ENCODE measurements at places on chromosomes 1 and 21. TPM values are rescaled to one million over a fixed set of nuclear protein-coding genes. Genes with fewer than 3 reads are reported as not detected.

TESK2 gene
- 13.5 TPM for total RNA-seq

ADPRS gene
- total RNA-seq, result 32.2 TPM

AGO1 gene
- 31.7 TPM for total RNA-seq

AIRE gene
- 0.25 TPM for total RNA-seq

CHI3L1 gene
- 51.3 TPM for total RNA-seq

CDC20 gene
- 11.0 TPM for total RNA-seq

LORICRIN gene
- not detected for total RNA-seq

SERPINC1 gene
- total RNA-seq, result not detected

SHCBP1L gene
- not detected for total RNA-seq

- DNase-seq, result no peak
- no peaks in the 10 kb centered on the region for H3K4me1 ChIP-seq
- H3K27me3 ChIP-seq, result no peaks in the 10 kb centered on the region
Measured at GRCh38 chr1:192061556-192061955, 96.7 kb upstream of the RGS18 start.

DNA sequence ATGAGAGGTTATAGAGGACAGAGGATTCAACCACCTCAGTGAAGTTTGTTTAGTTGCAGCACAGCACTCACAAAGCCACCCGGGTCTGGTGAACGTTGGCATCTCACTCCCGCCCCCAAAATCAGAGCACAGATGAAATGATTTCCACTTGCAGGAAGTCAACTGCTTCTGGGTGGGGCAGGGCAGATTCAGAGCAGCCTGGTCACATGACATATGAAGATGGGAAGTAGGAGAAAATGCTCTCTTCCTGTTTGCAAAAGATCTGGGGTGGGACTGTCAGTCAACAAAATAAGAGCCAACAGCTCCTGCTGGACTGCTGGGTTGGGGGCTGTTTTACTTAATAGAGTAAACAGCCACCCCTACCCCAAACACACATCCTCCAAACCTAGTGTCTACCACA lies 43.2 kb downstream of the LRRC71 start:
- H3K27ac ChIP-seq, result no peak overlapping the region
- no peaks in the 10 kb centered on the region for H3K4me1 ChIP-seq
- no peaks in the 10 kb centered on the region for H3K36me3 ChIP-seq
- DNase-seq, result no peak

DNA sequence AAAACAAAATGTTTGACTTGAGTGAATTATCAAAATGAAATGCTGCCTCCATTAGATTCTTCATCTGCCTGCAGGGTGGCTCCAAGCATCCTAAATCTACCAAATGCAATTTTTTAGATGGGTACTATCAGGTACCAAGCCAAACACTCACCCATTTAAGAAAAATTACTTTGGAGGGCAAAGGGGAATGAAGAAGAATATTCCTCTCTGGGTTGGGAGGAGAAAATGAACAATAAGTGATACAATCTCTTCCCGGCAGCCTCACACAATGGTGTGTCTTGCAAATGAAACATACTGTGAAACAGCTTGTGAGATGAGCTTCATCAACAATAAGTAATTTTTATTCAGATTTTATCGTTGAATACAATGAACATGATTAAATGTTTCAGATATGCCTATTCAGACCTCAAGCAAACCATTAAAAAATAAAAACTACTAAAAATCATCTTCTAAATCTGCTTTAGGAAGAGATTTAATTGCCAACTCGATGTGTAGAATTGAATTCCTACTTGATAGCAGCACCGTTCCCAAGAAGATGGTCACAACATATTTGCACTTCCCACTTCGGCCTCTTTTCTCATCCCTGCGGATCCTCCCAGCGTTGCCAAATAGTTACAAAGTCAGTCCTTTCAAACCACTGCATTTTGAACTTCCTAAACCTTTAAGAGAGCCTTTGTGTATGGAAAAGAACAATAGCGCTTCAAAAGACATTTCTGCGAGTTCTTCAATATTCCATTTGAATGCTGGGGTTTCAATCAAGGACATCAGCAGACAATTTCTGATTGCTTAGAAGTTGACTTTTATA lies 2.7 kb downstream of the DAB1 start:
- H3K27ac ChIP-seq, result no peak overlapping the region
- peaks cover 27% of the 10 kb centered on the region for H3K4me1 ChIP-seq
- DNase-seq, result no peak
- no peaks in the 10 kb centered on the region for H3K36me3 ChIP-seq
- peaks cover 8% of the 10 kb centered on the region for H3K27me3 ChIP-seq

- no peak for DNase-seq
- no peaks in the 10 kb centered on the region for H3K36me3 ChIP-seq
- H3K4me3 ChIP-seq, result no peak overlapping the region
- H3K27me3 ChIP-seq, result no peaks in the 10 kb centered on the region
- no peak overlapping the region for H3K27ac ChIP-seq
- H3K4me1 ChIP-seq, result no peaks in the 10 kb centered on the region
Measured at GRCh38 chr21:32878661-32879060, 107.1 kb upstream of the PAXBP1 start.

DNA sequence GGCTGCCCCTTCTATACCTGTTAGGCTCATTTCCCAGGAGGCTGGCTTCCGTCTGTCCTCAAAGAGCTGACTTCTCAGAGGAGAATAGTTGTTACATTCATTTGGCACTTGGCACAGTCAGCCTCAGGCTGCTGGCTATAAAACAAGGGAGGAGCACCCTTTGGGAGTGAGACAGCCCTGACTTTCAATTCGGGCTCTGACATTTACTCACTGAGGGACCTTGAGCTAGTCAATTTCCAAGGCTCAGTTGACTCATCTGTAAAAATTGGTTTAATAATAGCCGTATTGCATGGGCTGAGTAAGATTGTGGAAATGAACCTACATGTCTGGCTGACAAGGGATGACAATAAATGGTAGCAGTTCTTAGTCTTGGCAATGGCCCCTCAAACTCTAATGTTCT lies 13.7 kb downstream of the ALX3 start:
- DNase-seq, result no peak
- peaks cover 8% of the 10 kb centered on the region for H3K36me3 ChIP-seq
- no peaks in the 10 kb centered on the region for H3K27me3 ChIP-seq
- peaks cover 6% of the 10 kb centered on the region for H3K4me1 ChIP-seq
- no peak overlapping the region for H3K27ac ChIP-seq
- H3K4me3 ChIP-seq, result no peak overlapping the region

DNA sequence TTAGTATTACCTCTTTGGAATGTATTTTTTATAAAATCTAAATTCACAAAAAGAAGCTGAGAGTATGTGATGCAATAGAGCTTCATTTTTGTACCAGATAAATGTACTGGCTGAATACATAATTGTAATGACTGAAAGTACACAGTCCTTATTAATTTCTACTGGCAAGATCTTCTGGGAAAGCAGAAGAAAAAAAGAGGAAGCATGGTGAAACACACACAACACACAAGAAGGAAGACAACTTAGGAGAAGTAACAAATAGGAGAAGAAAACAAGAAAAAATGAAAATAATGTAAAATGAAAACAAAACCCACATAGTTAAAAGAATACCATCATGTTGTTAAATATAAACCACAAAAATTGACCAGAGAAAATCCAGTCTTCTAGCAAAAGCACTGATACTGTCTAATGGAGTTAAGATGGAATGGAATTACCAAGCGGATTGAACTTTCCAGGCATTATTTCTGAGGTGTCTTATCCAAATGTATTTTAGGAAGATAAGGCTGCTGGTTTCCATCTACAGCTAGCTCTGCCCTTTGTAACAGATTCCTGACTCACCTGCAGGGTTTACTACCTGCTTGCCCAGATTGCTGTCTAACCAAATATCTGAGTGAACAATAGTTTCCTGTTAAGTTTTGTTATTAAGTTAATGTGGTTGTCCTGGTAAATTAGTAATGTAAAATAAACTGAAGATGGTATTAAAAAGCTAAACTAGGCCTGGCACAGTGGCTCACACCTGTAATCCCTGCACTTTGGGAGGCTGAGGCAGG lies 4.5 kb upstream of the COP1 start:
- no peak overlapping the region for H3K4me3 ChIP-seq
- no peak overlapping the region for H3K27ac ChIP-seq
- no peaks in the 10 kb centered on the region for H3K36me3 ChIP-seq
- peaks cover 6% of the 10 kb centered on the region for H3K4me1 ChIP-seq
- no peaks in the 10 kb centered on the region for H3K27me3 ChIP-seq
- DNase-seq, result no peak

- H3K4me1 ChIP-seq, result peaks cover 8% of the 10 kb centered on the region
- H3K27me3 ChIP-seq, result no peaks in the 10 kb centered on the region
- no peak for DNase-seq
- H3K27ac ChIP-seq, result peak overlapping the region; percentile 40
- no peak overlapping the region for H3K4me3 ChIP-seq
Measured at GRCh38 chr1:239814306-239814881, 277.3 kb upstream of the FMN2 start.

DNA sequence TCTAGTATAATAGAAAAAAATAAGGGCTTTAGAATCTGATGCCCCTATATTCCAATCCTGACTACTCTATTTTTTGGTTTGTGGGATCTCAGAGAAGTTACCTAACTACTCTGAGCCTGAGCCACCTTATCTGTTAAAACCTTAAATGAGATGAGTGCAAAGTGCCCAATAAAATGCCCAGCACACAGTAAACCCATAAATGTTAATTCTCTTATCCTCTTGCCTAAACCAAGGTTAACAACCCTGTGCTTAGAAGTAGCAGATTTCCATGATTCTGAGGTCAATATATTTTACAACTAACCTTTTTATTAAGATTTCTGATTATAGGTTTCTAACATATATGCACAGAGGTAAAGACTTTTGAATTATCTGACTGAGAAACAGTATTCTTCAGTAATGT lies 35.8 kb downstream of the DOCK7 start:
- H3K4me1 ChIP-seq, result no peaks in the 10 kb centered on the region
- no peak for DNase-seq
- no peak overlapping the region for H3K4me3 ChIP-seq
- H3K27me3 ChIP-seq, result no peaks in the 10 kb centered on the region

GRCh38 chr1:98001764-98002163 lies 80.9 kb upstream of the DPYD start:
- H3K4me3 ChIP-seq, result no peak overlapping the region
- H3K27me3 ChIP-seq, result no peaks in the 10 kb centered on the region
- DNase-seq, result no peak
- H3K27ac ChIP-seq, result no peak overlapping the region

DNA sequence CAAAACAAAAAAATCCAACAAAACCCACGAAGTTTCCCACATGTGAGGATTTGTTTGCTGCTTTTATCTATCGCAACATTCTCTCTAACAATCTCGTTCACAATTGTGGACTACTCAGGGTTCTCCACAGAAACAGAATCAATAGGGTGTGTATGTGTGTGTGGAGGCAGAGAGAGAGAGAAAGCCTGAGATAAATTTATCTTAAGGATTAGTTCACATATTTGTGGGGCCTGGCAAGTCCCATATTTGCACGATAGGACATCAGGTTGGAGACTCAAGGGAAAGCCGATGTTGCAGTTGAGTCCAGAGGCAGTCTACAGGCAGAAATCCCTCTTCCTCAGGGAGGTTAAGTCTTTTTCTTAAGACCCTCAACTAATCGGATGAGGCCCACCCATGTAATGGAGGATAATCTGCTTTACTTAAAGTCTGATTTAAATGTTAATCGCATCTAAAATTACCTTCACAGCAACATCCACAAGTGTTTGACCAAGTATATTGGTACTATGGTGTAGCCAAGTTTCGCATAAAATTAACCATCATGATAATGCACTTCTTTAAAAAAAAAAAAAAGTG lies 31.7 kb downstream of the ADAMTS1 start:
- DNase-seq, result no peak
- H3K36me3 ChIP-seq, result no peaks in the 10 kb centered on the region
- no peaks in the 10 kb centered on the region for H3K27me3 ChIP-seq
- H3K4me1 ChIP-seq, result no peaks in the 10 kb centered on the region
- no peak overlapping the region for H3K27ac ChIP-seq

- no peak overlapping the region for H3K27ac ChIP-seq
- DNase-seq, result no peak
- H3K4me1 ChIP-seq, result peaks cover 6% of the 10 kb centered on the region
- H3K27me3 ChIP-seq, result no peaks in the 10 kb centered on the region
- H3K36me3 ChIP-seq, result no peaks in the 10 kb centered on the region
Measured at GRCh38 chr1:53669621-53670191, 69.3 kb downstream of the GLIS1 start.

DNA sequence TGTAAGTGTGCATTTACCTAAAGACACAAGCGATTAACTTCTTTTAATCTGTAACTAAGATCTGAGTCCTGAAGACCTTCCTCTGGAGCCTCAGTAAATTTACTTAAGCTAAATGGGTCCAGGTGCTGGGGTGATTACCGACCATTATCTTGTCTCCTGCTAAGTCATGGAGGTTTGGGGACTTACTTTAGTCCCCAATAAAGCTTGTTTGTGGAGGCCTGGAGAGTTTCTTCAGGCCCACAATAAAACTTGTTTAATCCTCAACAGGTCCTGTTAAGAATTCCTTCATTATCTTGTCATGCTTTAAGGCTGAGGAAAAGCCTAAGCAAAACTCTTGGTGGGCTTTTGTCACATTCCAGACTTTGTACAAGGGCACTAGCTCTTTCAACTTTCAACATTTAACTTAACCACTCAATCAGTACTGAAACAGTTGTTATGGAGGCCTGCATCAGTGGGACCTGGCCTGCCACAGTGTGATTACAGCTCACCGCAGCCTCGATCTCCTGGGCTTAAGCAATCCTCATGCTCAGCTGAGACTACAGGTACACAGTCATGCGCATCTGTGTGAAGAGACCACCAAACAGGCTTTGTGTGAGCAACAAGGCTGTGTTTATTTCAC lies 84.0 kb downstream of the FMO4 start:
- no peaks in the 10 kb centered on the region for H3K36me3 ChIP-seq
- DNase-seq, result no peak
- H3K27ac ChIP-seq, result no peak overlapping the region

DNA sequence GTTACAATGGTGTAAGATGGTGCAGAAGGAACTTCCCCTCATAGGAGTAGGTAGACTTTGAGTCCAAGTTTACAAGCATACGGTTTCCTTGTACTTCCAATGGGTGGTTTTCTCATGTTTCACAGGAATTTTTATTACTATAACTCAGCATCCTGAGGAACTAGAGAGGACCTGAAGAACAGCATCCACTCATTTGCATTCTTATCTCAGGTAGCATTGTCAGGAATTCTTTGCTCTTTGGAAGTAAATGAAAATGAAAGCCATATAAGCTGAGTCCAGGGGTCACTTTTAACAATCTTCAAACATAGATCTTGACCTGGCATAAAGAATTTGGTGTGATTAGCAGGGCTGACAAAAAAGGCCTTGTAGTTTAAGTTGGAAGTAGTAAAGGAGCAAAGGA lies 34.4 kb downstream of the CLCA4 start:
- DNase-seq, result no peak
- no peak overlapping the region for H3K27ac ChIP-seq
- H3K4me1 ChIP-seq, result no peaks in the 10 kb centered on the region
- H3K36me3 ChIP-seq, result no peaks in the 10 kb centered on the region
- H3K4me3 ChIP-seq, result no peak overlapping the region
- H3K27me3 ChIP-seq, result no peaks in the 10 kb centered on the region

GRCh38 chr1:233790662-233791371 lies 113.7 kb upstream of the SLC35F3 start:
- no peak overlapping the region for H3K4me3 ChIP-seq
- H3K27ac ChIP-seq, result no peak overlapping the region
- DNase-seq, result no peak
- no peaks in the 10 kb centered on the region for H3K4me1 ChIP-seq

- no peaks in the 10 kb centered on the region for H3K27me3 ChIP-seq
- H3K4me3 ChIP-seq, result no peak overlapping the region
- no peaks in the 10 kb centered on the region for H3K36me3 ChIP-seq
- H3K4me1 ChIP-seq, result peaks cover 4% of the 10 kb centered on the region
Measured at GRCh38 chr1:231027971-231028370, 12.1 kb downstream of the FAM89A start.

- no peaks in the 10 kb centered on the region for H3K4me1 ChIP-seq
- DNase-seq, result no peak
- no peak overlapping the region for H3K27ac ChIP-seq
- H3K4me3 ChIP-seq, result no peak overlapping the region
- H3K36me3 ChIP-seq, result no peaks in the 10 kb centered on the region
Measured at GRCh38 chr1:91273875-91274274, 130.8 kb downstream of the HFM1 start.

Measured in vagina (tissue), 2 donors.